Right kidney (tissue), 9 donors: ENCODE measurements at places on chromosomes 5 and 9.
A peak's percentile ranks its signal among the peaks of the same experiment; 100 is the strongest.

DNA sequence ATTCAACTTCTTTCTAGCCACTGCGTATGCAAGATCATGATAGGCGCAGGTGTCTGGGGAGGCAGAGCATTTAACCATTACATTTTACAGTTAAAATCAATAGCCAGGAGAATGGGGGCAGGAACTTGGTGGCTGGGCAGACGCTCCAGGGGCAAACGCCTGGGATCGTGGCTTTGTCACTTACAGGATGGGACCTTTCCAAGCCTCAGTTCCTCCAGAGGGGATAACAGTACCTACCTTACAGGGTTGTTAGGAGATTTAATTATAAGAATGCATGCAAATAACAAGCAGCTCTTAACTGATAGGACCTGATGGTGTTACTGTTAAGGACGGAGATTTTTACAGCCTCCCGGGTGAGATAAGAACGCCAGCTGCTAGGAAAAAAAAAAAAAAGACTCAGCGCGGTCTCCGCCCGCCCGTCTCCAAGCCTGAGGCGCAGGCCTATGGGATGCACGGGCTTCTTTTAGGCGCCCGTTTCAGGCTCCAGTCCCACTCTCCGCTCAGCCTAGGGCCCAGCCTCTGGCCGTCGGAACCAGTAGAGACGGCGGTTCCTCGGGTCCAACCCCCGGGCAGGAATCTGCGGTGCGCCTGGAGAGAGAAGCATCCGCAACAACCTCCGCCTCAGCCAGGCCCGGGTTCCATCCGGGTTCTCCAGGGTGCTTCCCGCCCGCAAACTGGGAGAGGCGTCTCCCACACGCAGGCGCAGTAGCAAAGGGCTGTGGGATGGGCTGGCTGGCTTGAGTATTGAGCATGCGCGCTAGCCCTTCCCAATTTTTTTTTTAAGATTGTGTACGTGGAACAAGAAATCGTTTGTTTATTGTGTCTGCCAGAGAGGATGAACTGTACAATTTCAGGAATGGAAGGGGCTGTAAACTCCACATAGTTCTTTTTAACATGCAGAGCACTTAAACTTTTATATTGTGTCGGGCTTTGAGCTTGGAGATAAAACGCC lies at the start of gene FAM200C:
Gene FAM200C (minus strand): TSS at position 653 of the 952 bp plus-strand sequence. CDS start 4,564 bp downstream, outside the sequence.
- peak; percentile 98 for DNase-seq

GRCh38 chr9:35771943-35772342 lies 17.9 kb upstream of the MSMP start:
- DNase-seq = no peak

DNA sequence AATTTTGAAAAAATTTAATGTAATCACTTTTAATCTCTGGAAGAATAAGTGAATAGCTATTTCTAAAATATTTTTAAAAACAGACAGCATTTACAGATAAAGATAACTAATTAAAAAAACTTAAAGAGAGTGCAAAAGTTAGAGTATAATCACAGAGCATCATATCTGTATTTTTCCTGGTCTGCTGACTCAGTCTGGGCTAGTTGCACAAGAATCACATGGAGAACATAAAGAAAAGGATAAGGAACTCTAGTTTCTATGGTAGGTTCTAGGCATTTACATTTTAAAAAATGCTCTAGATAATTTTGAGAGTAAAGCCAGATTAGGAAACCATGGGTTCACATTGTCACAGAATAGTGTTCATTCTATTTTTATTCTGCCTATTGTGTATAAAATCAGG lies 347.4 kb downstream of the PSAT1 start:
- no peak for DNase-seq

DNA sequence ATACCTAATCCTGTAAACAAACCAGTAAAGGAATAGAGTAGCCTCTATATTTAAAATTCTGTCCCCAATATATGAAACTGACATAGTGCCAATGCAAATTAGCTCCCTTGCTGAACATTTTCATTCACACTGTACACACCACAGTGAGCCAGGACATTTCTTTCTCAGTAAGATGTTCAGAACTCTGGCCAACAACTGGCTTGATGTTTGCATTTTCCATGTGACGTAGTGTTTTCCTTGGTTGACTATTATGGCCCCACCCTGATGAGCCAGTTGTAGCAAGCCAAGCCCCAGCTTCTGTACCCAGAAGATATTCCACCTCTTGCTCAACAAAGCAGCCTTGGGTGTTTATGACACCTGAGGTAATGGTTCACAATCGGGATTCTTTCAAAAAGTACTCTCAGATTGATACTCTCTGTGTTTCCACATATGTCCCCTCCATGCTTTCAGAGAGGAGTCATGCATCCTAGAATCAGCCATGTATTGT lies 17.7 kb upstream of the ANXA1 start:
- DNase-seq = no peak

GRCh38 chr9:110083866-110084265 lies 124.1 kb downstream of the C9orf152 start:
- DNase-seq = no peak

DNA sequence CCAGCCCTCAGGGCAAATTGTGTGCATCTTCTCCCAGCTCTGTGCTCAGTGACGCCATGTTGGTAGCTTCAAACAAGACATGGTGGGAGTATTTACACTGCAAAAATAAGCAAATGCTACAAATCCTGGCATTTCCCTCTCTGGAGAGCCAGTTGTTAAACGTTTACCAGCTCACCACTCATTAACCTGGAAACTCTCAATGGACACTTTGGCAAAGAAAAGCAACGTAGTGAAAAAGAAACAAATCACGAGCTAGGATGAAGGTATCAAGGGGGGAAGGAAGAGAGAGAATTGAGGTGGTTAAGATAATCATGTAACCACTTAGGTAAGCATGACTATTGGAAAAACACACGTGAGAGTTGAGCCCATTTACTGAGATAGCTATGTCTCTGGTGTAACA lies 72.5 kb downstream of the MRPS30 start:
- DNase-seq = no peak

GRCh38 chr5:160312134-160312959 lies at the start of gene CCNJL:
Gene CCNJL (minus strand): TSS chr5:160312564. CDS start chr5:160311923, 641 bp downstream.
- peak; percentile 94 for DNase-seq

DNA sequence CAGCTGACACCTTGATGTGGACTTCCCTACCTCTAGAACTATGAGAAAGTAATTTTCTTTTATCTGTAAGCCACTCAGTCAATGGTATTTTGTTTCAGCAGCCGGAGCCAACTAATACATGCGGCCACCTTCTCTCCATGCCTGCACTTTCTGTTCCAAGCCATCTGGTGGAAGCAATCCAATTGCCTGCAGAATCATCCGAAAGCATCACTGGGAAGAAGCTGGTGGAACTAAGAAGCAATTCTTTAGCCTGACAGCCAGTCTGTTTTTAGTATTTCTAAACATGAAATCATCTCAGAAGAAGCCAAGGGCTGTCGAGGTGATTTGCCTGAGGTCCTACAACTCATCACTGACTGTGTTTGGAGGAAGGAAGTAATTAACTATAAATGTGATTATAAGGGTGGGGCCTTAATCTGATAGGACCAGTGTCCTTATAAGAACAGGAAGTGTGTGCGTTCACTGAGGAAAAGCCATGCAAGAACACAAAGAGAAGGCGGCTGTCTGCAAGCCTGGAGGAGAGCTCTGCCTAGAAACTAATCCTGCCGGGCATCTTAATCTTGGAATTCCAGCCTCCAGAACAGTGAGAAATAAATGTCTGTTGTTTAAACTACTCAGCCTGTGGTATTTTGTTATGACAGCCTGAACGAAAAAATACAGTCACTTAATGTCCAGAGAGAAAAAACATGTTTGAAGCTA lies 49.1 kb downstream of the NXNL2 start:
- no peak for DNase-seq

DNA sequence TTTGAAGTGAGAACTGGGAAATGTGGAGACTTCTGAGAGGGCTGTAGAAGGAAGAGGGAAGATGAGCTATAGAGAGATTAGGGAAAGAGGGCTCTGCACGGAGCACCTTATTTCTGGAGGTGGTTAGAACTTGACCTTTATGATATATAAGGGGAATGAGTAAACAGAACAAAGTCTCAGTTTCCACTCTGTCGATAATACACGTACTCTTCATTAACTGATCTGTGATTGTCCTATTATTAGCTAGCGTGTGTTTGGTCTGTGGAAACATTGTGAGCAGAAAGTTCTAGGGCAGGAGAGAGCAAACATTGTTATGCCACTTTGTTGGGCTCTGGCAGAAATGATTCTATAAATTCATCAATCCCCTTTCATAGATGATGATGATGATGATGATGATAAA lies 118.5 kb downstream of the UGCG start:
- no peak for DNase-seq

DNA sequence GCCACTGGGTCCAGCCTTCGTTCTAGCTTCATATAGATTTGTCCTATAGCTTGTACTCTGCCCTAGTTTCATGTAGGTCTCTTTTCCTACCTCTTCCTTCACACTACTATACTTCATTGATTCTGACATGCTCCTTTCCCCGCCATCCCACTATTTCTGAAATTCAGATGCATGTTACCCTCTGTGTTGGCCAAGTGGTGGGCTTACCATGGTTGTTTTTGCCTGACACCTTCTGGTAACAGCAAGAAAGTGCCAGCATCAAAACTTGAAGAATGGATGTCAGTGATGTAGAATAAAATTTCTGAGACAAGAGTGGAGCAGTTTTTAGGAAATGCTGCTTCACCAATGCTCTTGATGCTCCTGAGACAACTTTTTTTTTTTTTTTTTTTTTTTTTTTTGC lies 19.5 kb upstream of the SERINC5 start:
- DNase-seq = no peak

DNA sequence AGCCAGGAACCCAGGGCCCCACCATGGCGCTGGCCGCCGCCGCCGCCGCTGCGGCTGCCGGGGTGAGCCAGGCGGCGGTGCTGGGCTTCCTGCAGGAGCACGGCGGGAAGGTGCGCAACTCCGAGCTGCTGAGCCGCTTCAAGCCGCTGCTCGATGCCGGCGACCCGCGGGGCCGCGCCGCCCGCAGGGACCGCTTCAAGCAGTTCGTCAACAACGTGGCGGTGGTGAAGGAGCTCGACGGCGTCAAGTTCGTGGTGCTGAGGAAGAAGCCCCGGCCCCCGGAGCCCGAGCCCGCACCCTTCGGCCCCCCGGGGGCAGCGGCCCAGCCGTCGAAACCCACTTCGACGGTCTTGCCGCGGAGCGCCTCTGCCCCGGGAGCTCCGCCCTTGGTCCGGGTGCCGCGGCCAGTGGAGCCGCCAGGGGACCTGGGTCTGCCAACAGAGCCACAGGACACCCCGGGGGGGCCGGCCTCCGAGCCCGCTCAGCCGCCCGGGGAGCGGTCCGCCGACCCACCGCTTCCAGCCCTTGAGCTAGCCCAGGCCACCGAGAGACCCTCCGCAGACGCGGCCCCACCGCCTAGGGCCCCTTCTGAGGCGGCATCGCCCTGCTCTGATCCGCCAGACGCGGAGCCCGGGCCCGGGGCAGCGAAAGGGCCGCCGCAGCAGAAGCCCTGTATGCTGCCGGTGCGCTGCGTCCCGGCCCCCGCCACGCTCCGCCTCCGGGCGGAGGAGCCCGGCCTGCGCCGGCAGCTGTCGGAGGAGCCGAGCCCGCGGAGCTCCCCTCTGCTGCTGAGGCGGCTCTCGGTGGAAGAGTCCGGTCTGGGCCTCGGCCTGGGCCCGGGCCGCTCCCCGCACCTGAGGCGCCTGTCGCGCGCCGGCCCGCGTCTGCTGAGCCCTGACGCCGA lies 749 bp downstream of the SOWAHA start:
- DNase-seq = peak; percentile 80

DNA sequence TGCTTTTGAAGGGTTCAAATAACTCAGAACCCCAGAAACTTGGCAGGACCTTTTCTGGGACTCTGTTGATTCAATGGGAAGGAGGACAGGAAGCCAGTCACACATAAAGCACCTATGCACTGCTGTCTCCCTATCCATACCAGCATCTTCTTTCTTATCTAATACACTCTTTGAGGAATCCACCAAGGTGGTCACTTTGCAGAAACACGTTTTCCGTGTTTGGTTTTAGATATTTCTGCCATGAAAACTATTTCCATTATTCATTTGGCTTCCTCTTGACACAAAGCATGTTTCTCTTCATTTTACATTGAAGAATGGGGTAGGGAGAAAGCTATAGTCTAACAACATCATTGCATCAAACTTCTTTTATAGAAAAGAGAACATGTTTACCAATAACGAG lies 76.5 kb upstream of the NR3C1 start:
- no peak for DNase-seq

GRCh38 chr9:35976726-35977125 lies 18.8 kb upstream of the OR2S2 start:
- DNase-seq = no peak

DNA sequence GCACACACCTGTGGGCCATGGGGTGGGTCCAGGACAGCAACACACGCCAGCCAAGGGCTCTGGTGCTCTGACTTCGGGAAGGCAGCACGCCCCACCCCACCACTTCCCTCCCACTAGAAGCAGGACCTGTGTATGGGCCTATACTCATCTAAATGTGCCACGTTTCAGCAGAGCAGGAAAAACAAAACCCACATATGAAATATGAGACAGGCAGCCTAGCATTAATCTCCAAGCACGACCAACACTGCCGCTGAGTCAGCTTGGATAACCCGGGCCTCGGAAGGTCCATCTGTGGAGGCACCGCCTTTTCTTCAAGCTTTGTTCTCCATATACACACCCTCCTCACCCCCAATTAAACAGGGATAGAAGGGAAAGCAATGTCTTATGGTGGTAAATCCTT lies 203.1 kb downstream of the ROR2 start:
- no peak for DNase-seq

DNA sequence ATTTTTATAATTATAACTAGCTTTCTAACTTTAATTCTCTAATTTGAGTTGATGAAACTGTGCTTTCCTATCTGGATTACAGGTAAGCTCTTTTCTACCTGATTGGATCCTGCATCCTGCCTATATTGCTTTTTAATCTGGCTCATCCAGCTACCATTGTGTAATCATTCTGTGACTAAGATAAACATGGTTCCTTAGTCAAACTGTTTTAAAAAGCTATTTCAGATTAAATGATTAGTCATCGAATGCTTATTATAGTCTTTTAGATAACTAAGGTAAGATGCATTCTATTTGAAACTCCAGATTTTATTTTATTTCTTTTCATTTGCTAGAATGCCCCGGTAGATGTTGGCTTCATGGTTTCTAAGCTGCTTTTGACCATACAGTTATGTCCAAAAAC lies 50.7 kb downstream of the ICE1 start:
- no peak for DNase-seq
